ENCODE measurements at places on chromosomes 5 and 9.

DNA sequence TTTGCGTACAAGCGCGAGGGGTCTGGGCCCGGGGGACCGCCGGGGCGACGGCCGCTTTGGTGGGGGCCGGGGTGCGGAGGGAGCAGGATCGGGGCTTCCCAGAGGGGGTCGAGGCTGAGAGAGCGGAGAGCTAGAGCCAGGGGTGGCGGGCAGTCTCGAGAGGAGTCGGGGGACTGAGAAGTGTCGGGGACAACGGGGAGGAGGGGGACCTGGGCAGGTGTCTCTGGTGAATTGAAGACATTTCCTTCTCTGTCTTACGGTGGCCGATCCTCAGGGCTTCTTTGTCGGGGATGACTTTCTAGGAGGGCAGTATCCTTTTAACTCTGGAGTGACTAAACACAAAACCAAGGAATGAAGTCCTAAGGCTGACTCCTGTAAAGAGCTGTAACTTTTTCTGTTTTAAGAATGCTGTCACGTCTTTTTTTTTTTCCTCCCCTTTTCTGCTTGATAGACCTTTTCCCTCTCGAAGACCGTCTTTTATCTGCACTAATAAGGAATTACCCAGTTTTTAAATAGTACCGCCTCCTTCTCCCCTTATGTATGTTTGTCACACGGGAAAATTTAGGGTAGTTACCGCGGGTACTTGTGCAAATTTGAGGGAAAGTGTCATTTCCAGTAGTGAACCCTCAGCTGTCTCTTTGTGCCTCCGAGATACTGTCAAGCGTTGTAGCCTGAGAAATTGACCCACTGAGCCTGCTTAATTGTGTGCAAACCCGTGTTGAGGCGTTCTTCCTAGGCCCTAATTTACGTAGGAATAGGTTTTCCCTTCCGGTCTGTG lies 822 bp downstream of the DENND4C start:
- DNase-seq = no peak

GRCh38 chr5:75330404-75330803 lies 6.6 kb upstream of the HMGCR start:
- DNase-seq = no peak

- DNase-seq = no peak
Observed at GRCh38 chr5:155258161-155258560, 244.6 kb downstream of the KIF4B start.

GRCh38 chr5:160565376-160565775 lies 143.7 kb downstream of the PTTG1 start:
- DNase-seq = no peak

DNA sequence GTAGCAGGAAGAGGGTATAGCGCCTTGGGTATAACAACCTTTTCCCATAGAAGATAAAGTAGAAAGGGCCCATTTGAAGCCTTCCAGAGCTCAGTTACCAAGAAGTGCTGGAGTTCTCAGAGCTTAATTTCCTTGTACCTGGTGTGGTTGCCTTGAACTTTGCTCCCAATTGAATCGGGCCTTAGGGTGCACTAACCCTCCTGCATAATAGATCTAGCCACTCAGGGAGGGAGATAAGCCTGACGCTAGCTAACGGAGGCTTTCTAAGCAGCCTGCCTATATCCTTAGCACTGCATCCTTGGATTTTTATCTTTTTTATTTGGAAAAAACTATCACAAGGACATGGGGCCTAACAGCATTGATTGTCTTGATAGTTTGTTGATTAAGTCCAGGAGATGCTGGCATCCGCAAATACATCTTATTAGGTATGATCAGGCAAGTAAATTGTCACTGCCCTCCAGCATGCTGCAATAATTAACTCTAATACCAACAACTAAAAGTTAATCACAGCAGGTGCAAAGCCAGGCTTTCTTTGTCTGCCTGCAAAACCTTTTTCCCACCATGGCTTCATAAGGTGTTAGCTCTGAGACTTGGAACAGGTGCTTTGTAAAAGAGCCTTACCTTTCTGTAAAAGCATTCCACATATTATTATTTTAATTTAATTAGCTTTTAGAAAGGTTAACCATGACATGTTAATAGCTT lies 199.4 kb downstream of the SREK1 start:
- no peak for DNase-seq

- no peak for DNase-seq
Observed at GRCh38 chr9:7336356-7337065, 463.1 kb downstream of the DMAC1 start.

DNA sequence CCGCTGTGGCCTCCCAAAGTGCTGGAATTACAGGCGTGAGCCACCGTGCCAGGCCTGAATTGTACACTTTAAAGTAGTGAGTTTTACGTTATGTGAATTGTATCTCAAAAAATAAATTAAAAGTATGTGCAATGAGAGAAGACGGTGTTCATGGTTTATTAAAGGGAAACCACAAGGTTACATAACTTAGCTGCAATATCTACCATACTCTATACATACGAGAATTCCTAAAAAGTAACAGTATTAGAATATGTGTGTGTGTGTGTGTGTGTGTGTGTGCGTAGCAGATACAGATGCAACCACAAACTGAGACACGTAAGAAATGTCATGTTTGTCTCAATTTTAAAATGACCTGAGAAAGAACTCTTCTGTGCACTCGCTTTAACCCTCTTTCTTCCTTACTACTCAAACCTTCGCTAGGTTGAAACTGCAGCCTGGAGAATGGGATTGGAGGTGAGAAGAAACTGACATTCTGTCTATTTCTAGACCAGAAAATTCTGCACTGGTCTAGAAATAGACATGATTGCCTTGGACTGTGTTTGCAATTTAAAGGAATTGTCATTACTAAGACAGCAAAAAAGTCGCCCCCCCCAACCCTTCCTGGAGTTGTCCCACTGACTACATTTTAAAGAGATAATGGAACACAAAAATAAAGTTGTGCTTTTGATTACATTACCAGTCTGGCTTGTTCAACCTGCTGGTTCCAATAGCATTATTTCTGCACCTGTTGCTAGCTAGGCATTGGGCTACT lies 167.0 kb downstream of the RGS3 start:
- DNase-seq = no peak

DNA sequence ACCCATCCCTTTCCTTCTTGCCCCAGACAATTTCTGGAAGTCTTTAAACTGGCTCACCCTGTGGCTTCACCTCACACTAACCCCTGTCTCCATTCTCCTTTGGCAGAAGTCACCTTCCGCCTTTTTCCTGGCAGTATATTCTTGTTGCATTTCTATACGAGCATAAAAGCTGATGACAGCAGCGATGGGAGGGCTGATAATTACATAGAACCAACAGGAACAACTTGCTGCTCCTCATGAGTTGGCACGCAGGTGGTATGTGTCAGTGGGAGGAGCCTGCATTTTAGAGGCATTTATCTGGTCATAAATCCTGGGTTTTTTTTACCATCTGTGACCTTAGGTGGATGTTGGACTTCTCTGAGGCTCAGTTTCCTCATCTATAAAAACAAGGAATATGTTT lies 61.4 kb upstream of the CKMT2 start:
- no peak for DNase-seq

GRCh38 chr9:100196215-100196614 lies 97.2 kb downstream of the INVS start:
- no peak for DNase-seq

All from T-helper 1 cell (primary cell).